Stimulated activated CD4-positive, alpha-beta T cell treated with anti-CD3 and anti-CD28 coated beads, Interleukin-1b, Interleukin-23, amount 100 ng/mL, for 24 hours (primary cell): ENCODE measurements at places on chromosomes 16 and 17.

DNA sequence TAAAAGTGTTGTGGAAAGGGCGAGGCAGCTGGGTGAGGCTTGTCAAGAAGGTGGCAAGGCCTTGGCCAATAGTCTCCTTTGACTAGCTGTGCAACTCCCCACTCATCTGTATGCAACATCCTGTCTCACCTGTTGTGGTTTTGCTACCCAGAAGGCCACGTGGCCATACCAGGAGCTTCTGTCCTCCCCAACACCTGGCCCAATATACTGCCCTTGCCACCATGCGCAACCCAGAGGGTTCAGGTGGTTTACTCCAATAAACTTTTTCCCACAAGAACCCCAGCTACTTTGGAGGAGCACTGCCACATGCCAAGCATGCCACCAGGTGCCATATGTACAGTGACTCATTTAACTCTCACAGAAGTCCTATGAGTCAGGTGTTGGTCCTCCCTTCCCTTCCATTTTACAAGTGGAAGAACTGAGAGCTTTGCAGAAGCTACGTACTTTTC is 10.2 kb downstream of the MYO19 start:
- no peak for DNase-seq

DNA sequence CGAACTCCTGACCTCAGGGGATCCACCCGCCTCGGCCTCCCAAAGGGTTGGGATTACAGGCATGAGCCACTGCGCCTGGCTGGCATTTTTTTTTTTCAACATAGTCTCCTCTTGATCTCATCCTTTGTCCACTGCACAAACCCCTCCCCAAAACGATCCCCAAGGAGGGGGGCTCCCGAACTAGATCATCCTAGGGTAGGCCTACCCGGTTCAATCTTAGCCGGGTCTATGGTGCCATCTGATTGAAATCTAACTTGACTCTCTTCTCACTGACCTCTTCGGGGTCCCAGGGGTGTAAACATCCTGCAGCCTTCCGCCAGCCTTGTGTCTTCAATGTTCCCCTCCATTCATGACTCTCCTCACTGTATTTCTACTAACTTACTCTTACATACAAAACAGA is 140.5 kb upstream of the CRHR1 start:
- no peak for DNase-seq

- no peak for DNase-seq
Observed at GRCh38 chr17:19384723-19385391, 2.1 kb downstream of the MFAP4 start.

GRCh38 chr17:13925579-13925978 is 143.7 kb upstream of the COX10 start:
- no peak for DNase-seq

- DNase-seq: no peak
Observed at GRCh38 chr17:79073016-79073705, 1.5 kb upstream of the ENGASE start.

DNA sequence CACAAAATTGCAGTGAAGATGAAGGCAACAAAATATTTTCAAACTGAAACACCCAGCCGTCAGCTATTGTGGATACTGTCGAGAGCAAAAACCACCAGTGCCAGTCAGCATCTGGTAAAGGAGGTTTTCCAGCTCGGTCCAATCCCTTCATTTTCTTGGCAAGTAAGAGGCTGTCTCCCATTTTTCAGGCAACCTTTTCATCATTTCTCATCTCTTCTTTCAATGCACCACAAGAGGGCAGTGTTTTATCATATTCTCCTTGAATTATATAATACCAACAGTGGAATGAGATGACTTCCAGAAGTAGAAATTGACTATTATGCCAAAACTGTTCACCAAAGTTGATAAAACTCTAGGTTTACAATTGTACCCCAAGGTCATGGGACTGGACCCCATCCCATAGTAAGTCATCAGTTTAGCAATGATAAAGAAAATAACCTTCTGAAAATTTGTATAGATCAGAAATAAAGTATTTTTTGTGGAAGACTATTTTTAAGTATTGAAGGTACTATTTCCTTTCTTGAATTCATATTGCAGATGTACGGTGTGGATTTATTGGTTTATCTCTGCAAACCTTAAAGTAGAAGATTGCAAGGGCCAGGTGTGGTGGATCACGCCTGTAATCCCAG is 16.8 kb downstream of the NQO1 start:
- no peak for DNase-seq

GRCh38 chr16:10154389-10154788 is 27.8 kb downstream of the GRIN2A start:
- no peak for DNase-seq

DNA sequence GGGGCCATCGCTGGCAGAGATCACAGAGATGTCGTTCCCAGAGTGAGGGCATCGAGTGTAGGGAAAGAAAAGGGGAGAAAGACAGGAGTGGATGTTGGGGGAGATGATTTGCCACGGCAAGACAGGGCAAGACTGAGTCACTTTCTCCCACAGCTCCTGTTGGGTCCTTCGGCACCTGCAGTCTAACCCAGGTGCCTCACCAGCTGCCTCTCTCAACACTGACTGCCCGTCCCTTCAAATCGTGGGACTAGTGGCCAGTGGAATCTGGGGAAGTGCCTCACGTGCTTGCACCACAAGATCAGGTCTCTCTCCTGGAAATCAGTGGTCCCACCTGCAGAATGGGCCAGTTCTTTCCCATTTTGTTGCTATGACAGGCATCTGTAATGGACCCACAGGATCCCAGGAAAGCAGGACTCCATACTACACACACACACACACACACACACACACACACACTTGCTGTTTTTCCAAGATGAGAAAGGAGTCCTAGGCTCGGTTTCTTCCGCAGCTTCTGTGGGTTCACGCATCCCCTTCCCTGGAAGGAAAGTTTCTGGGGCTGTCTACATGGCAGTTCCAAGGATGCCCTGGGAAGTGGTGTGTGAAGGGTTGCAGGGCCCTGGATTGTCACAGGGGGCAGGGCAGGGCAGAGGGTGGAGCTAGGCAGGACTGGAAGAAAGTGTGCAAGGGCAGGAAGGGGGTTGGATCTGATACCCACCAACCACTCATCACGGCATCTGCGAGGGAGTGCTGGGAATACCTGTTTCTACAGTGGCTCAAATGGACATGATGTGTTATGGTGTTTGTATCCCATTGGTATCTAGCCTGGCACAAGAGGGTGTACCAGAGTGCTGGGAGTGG is 10.2 kb upstream of the CBX8 start:
- no peak for DNase-seq

DNA sequence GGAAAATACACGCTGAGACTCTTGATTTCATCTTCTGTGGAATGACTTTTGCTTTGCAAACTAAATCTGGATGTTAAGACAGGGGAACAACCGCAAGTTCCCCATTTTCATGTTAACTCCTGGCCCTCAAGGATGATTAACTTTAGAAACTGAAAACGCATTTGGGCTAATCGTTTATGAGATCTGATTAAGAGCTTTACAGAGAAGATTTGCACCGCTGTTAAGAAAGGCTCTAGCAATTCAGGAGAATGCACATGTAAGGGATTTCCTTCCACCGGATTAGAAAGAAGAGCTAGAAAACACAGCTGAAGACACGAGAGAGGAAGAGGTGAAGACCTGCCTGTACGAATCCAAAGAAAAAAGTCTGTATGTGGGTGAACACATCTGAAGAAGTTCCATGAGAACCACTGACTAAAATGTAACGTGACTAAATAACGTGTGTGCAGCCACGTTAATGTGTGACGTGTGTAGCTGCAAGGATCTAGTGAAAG is 106.4 kb downstream of the YPEL2 start:
- DNase-seq: no peak

- no peak for DNase-seq
Observed at GRCh38 chr17:80969674-80970043, 22.0 kb upstream of the CHMP6 start.

GRCh38 chr17:12523244-12523643 is 142.4 kb upstream of the MYOCD start:
- DNase-seq: no peak

DNA sequence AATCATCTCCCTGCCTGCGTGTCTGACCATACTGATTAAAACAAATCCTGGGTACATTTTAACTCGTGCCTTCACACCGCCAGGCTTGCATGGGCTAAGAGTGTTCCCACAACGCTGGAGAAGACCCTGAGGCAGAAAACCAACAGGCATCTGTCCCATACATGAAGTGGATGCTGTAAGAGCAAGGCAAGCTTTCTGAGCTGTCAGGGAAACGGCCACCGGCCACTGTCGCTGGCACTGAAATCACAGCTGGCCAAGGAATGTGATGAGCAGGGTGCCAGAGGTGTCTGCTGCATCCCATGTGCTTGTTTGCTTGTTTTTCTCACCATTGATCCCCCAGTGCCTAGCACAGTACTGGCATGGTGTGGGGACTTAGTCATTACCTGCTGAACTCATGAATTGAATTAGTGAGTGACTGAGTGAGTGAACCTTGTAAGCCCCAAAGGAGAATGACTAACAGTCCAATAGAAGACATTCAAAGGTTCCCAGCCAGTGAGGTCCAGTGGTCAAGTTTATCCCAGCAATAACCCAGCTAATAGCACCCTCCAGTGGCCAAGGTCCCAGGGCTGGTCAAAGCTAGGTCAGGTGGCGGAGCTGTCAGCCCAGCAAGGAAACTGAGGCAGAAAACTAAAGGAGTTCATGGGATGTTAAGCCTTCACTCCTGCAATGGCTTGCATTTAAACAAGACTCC is 92.7 kb upstream of the CDH5 start:
- DNase-seq: no peak

- no peak for DNase-seq
Observed at GRCh38 chr16:88407807-88408206, 25.0 kb downstream of the ZNF469 start.

- no peak for DNase-seq
Observed at GRCh38 chr17:50199211-50199802, 2.1 kb downstream of the COL1A1 start.

- no peak for DNase-seq
Observed at GRCh38 chr16:58556678-58557077, 41.4 kb downstream of the SETD6 start.
